Stimulated activated CD4-positive, alpha-beta T cell treated with anti-CD3 and anti-CD28 coated beads, Interleukin-4, amount 100 ng/mL, for 4 hours (primary cell): ENCODE measurements at places on chromosomes 2 and 18.

GRCh38 chr18:51273437-51273836 is 76.0 kb upstream of the MEX3C start:
- DNase-seq, result no peak

DNA sequence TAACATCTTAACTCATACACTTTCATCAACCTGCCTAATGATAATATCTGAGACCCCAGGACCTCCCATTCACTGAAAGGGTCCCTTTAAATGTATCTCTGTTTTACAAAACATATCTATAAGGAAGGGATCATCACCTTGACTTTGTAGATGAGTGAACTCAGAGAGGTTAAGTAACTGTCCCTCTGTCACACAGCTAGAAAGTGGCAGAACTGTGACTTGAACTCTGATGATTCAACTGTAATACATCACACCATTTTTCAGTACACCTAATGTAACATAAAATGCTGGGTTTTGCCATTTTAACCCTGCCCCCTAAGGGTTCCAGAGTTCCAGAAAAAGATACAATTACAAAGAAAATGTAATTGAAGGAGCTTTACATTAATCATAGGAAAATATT is 234.6 kb downstream of the ZEB2 start:
- no peak for DNase-seq

GRCh38 chr2:197360744-197361156 is 50.2 kb upstream of the ANKRD44 start:
- DNase-seq, result no peak

GRCh38 chr2:17912266-17912691 is 33.8 kb downstream of the KCNS3 start:
- no peak for DNase-seq

DNA sequence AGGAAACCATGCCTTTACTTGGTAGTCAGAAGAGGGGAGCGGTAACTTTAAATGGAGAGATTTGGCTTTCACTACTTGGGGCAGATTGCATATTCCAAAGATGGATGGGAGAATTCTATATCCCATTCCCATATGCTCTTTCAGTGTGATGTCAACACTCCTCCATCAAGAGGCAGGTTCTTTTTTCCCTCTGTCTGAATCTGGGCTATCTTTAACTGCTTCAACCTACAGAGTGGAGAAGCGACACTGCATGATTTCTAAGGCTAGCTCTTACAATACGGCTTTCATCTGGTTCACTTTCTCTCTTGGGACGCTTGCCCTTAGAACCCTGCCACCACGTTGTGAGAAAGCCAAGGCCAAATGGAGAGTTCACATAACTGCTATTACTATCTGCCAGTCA is 34.4 kb downstream of the SKA1 start:
- DNase-seq, result no peak

DNA sequence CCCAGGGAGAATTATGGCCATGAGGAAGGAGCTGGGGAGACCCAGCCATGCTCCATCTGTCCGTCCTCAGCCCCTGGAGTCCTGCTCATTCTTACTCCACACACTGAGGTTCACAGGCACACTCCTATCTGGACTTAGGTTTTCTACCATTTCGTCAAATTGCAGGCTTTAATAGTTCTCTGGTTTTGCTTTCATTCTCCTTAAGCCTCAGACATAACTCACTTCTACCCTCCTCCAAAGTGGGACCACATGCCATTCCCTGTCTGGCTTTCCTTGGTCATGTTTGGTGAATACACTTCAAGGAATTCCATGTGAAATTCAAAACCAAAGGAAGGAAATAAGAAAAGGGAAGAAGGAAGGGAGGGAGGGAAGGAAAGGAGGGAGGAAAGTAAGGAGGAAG is 115.7 kb downstream of the CMPK2 start:
- DNase-seq, result no peak

GRCh38 chr2:230441227-230441897 is 25.4 kb downstream of the SP100 start:
- peak; percentile 44 for DNase-seq

DNA sequence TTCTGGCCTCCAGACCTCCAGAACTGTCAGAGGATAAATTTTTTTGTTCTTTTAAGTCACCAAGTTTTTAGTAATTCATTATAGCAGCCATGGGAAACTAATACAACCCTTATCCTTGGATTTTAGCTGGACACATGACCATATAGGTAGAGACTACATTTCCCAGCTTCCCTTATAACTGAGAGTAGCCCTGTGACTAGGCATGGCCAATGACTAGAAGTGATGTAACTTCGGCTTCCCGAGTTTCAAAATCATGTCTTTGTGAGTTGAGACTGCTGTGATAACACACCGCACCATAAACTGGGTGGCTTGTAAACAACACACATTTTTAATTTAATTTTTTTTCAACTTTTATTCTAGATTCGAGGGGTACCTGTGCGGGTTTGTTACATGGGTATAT is 134.0 kb upstream of the SERTAD2 start:
- DNase-seq, result no peak

- no peak for DNase-seq
Measured at GRCh38 chr2:172938713-172939375, 136.8 kb upstream of the MAP3K20 start.

GRCh38 chr2:139790807-139791752 is 1010.9 kb upstream of the NXPH2 start:
- no peak for DNase-seq

DNA sequence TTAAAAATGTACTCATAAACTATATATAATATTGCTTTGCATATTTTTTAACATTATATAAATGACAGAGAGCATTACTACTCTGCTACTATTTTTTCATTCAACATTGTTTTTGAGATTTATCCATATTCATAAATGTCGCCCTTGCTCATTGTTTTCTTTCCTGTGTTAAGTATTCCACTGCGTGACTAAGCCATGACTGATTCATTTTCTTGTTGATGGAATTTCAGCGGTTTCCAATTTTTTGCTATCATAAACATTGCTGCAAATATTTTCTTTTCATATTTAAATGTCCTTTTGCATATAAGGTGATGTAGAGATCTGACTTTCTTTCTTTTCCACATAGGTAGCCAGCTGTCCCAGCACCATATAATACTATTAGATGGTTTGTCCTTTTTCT is 57.6 kb downstream of the SFXN5 start:
- DNase-seq, result no peak
